Stimulated activated CD4-positive, alpha-beta T cell treated with anti-CD3 and anti-CD28 coated beads, TNF-alpha, amount 100 ng/mL, for 24 hours (primary cell): ENCODE measurements at places on chromosomes 2 and 18.

GRCh38 chr18:22103647-22104031 lies 65.8 kb upstream of the GATA6 start:
- DNase-seq = no peak

GRCh38 chr2:29080886-29081743 lies 6.8 kb upstream of the PCARE start:
- DNase-seq = no peak

DNA sequence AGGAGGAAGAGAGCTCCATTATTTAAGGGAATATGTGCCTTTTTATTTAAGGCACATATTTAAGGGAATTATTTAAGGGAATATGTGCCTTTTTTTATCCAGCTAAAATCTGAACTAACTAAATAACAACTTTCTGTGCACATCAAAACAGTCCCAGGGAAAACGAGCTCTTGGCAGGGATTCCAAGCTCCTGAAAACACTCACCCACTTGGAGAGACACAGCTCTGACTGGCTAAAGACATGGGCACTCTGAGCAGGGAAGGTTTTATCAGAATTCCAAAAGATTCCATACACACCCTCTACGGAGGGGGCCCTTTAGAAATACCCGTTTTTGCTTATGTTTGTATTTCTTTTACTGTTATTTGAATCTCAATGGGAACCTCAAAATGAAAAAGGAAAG lies 181.0 kb downstream of the ZNF516 start:
- DNase-seq = no peak

DNA sequence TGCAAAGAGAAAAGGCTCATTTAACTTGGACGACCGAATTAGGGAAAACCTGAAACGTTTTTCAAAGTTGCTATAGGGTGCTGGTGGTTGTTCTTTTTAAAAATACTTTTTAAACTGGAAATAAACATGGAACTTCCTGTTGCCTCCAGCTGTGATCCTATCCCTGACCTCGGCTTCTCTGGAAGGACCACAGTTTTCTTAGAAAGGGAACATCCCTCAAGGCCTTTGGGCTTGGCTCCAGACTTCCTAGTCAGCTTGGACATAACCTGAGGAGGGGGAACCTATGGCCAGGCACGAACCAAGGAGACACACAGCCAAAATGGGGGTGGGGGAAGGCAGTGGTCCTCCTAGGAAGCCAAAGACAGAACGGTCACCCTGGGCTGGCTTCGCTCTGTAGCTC lies 57.7 kb downstream of the CENPO start:
- no peak for DNase-seq

GRCh38 chr2:232225429-232225828 lies 153.1 kb upstream of the ALPP start:
- no peak for DNase-seq

DNA sequence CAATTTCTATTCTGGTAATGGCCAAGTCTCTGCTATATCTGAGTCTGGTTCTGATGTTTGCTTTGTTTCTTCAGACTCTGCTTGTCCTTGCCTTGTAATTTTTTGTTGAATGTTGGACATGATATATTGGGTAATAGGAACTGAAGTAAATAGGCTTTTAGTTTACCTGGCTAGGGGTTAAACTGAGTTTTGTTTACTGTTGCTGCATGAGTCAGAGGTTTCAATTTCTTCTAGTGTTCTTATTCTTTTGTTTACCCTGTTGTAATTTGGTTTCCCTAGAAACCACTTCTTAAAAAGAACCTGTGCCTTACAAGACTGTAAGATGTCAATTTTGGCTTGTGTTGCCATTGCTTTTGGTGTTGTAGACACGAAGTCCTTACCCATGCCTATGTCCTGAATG lies 285.0 kb upstream of the KCNH7 start:
- no peak for DNase-seq

DNA sequence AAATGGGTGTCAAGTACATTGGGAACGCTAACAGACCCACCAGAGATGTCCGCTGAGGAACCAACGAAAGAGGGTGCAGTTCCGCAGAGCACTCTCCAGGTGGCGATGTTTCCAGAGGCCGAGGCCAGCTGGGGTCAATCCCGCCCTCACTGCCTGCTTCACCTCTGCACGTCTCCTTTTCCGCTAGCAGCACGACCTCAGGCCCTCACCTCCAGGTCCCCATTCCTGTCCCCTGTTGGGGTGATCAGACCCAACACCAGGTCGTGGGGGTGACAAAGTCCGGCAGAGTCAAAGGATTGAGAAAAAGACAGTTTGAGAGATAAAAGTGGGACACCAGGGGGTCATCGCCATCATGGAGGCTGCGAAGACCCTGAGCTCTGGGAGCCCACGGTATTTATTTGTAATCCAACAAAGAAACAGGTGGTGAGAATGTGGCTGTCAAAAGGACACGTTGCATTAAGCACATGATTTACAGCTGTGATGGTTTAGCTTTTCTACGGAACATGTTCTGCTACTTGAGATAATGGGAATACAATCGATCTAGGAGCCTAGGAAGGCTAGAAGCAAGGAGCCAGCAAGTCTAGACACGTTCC lies 27.3 kb downstream of the ZAP70 start:
- no peak for DNase-seq

GRCh38 chr2:165617741-165618481 lies 148.4 kb downstream of the CSRNP3 start:
- DNase-seq = no peak

- DNase-seq = no peak
Measured at GRCh38 chr2:207670887-207671286, 40.6 kb upstream of the CCNYL1 start.

DNA sequence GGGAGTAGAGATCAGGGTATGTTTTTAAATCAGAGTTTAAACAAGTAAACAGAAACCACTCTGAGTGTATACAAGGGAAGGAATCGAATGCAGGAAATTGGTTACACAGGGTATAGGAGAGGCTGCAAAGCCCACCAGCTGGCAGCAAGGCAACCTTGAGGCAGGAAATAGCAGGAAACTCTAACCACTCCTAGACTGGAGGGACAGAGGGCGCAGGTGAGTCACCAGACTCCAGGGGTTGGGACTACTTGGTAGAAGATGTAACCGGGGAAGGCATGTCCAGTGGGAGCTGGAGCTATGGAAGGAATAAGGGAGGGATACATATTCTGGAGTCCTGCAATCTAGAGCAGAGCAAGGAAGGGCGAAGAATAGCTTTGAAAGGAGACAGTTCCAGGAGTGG lies 152.3 kb downstream of the MEIS1 start:
- DNase-seq = no peak

GRCh38 chr2:196131949-196132925 lies 39.1 kb downstream of the STK17B start:
- DNase-seq = no peak

- no peak for DNase-seq
Measured at GRCh38 chr2:7987992-7988391, 693.9 kb upstream of the ID2 start.

DNA sequence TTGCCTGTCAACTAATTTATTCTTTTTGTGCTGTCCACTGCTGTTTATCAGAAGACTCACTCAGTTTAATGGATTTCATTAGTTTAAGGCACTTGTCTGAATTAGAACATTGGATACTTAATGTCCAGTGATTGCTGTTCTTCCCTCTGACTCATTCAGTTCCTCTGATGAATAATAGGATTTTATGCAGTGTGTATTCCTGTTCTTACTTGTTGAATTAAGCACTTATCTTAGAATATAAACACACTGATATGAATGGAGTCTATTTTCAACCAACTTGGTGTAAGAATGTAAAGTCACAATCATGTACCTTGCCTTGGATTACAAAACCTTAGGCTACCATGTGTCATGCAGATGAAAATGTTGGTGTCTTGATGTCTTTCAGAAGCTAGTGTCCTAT lies 87.0 kb upstream of the PROKR1 start:
- no peak for DNase-seq

- DNase-seq = no peak
Measured at GRCh38 chr2:100667801-100668200, 105.0 kb downstream of the PDCL3 start.

DNA sequence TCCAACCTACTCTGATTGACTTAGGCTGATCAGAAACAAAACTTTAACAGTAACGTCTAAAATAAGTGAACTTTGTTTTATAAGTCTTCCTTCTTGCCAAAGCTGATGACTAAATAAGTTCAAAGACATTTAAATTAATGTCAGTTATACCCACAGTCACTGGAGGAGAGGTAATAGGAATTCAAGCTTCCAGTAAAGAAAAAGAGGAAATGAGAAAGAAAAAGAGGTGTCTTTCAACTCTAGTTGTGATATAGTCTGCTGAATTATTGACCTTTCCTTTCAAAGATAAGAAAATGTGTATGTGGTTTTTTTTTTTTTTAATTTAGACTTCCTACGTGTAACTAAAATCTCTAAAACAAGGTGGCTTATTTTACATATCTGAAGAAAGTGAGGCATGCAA lies 191.5 kb downstream of the SLC8A1 start:
- DNase-seq = no peak

DNA sequence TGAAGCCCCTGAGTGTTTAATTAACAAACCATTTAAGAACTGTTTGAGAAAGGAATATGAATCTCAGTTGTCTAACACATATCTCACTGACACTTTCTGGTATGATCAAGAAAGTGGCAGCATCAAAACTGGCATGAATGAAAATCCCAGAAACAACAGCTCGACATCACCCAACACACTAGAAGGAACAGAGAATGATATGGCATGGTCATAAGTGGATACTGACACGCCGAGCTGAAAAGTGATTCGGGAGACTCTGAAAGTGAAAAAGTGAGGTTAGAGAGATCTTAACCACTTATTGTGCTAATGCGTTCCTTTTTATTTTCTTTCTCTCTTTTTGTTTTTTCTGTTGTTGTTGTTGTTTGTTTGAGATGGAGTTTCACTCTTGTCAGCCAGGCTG lies 37.9 kb downstream of the MRPL35 start:
- DNase-seq = no peak

DNA sequence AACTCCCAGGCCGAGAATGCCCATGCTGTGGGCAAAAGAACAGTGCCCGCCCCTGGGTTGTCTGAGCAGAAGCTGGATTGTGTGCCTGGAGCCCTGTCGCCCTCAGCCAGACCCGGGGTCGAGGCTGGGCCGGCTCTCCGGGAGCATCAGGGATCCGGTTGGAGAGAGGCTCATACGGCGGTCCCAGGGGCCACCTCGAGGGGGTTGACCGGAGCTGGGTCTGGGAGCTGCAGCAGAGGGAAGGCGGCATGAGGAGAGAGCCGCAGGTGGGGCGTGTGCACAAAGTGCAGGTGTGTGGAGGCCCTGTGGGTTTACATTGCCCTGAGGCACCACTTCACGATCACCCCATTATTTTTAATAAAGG lies 39.5 kb downstream of the MBP start:
- DNase-seq = no peak
